ENCODE measurements at places on chromosomes 1 and 21.

DNA sequence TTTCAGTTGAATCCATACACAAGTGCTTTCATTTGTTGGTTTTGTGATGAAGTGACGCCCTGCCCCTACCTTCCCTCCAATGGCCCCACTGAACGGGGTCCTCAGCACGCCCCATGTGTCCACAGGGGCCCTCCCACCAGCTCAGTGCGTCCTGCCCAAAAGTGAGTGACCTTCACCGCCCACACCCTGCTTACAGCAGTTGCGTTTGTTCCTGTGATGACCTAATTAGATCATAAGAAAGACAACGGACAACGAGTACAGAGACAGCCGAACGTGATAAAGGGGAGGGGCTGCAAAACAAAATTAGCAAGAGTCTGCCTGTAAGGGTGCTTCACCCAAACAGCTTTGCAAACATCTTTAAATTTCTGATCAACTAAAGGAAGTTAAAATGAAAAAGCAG, 38.2 kb upstream of the RIPK4 start:
- no peak for DNase-seq

DNA sequence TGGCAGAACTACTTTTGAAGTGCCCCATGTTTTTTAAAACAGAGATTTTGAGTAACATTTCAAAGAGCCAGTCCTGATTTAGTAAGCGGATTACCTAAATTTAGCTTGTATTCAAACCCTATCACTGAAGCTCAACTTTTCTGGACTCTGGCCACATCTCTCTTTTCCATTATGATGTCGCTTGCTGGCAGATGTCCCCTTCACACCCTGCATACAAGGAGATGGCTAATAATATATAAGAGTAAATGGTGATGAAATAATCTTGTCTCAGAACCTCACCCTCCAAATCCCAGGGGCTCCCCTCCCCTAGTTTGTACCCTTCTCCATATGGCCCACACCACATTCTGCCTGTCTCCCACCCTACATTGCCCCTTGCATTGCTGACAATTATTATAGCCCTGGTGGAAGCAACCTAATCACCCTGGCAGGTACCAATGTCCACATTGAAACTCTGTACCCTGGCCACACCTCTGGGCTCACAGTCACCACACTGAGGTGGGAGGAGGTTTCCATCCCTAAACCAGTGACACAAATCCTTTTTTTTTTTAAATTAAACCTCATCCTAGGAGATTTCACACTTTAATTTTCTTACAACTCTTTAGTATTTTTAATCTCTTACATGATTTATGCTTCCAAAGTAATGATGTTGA, 106.0 kb upstream of the SYT6 start:
- DNase-seq = no peak

GRCh38 chr1:155636397-155637153, 26.6 kb downstream of the MSTO1 start:
- no peak for DNase-seq

DNA sequence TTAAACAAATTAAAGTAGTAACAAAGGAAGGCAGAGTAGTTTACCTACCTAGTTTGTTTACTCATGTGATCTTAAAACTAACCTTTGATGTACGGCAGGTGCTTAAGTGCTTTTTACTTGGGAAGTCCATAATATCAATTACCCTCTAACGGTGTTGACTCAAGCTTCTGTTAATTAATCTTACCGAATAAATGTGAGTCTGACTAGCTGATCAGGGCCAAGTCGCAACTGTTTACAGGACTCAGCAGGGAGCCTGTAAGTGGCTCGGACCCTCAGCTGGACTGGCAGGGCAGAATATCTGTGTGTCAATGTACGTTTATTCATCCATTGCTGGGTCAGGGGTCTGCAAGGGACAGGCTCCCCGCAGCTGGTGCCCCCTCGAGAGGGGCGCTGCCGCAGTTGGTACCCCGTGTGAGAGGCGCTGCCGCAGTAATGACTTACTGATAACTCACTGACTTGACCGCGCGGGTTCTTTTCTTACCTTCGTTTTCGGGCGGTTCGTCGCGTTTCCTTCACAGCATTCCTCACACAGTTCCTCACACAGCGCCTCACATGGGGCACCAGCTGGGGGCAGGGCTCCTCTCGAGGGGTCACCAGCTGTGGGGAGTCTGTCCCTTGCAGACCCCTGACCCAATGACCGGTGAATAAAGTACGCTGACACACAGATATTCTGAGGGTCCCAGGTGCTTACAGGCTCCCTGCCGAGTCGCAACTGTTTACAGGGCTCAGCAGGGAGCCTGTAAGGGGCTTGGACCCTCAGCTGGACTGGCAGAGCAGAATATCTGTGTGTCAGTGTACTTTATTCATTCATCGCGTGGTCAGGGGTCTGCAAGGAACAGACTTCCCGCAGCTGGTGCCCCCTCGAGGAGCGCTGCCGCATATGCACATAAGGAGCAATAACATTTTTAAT, 3.0 kb downstream of the FMO1 start:
- DNase-seq = peak; percentile 70
